Upper lobe of left lung (tissue), 6 donors: ENCODE measurements at places on chromosomes 1 and 21.

DNA sequence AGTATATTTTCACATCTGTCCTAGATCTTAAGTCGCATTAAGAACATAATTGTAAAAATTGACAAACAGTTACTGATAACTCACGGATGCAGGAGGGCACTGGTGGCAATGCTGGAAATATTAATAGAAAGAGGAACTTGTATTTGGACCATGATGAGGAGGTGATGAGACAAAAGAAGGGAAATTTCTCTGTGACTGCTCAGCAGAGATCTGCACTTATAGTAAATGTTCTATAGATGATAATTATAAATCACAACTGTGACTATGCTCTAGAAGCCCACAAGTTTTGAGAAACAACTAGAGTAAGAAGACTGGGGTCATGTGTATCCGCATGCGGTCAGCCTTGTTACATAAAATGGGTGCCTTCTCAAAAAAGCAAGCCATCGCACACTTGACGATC, 8.7 kb upstream of the DUSP12 start:
- peaks cover 22% of the 10 kb centered on the region for H3K4me1 ChIP-seq
- H3K36me3 ChIP-seq, result no peaks in the 10 kb centered on the region
- no peak overlapping the region for H3K4me3 ChIP-seq
- H3K27ac ChIP-seq, result peak overlapping the region; percentile 79
- H3K27me3 ChIP-seq, result no peaks in the 10 kb centered on the region

DNA sequence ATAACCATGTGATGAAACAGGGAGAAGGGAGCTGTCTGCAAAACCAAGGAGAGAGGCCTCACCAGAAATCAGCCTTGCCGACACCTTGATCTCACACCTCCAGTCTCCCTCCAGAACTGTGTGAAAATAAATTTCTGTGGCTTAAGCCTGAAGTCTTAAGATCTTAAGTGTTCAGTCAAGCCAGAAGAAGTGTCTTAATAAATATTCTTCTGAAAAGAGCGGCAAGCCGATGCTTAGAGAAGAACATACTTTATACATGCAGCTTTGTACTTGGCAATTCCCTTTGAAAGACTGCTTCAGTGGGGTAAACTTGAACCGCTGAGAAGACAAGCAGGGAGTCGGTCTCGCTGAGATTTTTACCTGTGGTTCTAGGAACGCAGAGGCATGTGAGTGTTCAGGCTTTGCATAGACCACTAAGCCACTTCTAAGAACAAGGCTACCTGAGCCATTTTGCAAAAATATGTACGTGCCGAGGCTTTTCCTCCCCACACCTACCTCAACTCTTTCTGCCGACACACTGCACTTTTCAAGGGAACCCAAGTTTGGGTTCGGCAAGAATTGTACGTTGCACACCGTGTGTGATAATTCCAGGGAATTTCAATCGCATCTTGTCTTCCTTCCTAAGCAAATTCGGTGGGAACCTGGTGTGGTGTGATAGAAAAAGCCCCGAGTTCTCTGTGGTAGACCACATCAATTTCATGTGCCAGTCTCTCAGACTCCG, 3.4 kb downstream of the RUNX1 start:
- no peak for DNase-seq
- peak overlapping the region; percentile 43 for H3K4me3 ChIP-seq
- H3K27ac ChIP-seq, result peak overlapping the region; percentile 73
- H3K36me3 ChIP-seq, result no peaks in the 10 kb centered on the region
- no peaks in the 10 kb centered on the region for H3K27me3 ChIP-seq

DNA sequence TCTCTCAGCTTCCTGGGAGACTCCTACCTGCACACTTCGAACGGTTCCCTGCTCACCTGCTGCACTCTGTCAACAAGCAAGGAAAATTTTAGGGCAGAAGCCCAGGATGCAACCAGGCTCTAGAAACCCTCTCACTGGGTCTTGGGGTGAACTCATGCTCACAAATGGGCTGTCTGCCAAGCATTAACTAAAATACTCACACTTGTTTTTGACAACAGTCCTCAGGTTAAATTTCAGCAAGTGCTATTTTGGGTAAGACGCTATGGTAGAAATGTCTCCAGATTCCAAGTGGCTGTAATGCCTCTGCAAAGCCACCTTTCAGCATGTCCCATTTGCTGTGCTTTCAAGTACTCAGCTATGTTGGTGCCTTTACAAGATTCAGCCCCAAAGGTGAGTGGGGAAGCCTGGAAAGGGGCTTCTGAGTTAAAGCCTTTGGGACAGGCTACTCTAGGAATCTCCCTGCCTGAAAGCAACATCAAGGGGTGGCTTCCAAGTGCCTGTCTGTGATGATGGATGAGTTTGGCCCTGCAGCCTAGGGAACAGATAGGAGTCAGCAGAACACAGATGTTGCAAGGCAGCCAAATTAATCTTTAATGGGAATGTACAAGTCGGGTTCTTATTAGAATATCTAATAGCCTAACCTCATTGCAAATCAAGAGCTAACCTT, 211.9 kb upstream of the SPAG17 start:
- no peak overlapping the region for H3K4me3 ChIP-seq
- H3K36me3 ChIP-seq, result no peaks in the 10 kb centered on the region
- no peak overlapping the region for H3K27ac ChIP-seq
- no peaks in the 10 kb centered on the region for H3K4me1 ChIP-seq
- no peaks in the 10 kb centered on the region for H3K27me3 ChIP-seq
- DNase-seq, result no peak

- H3K4me1 ChIP-seq, result no peaks in the 10 kb centered on the region
- H3K27me3 ChIP-seq, result no peaks in the 10 kb centered on the region
- H3K27ac ChIP-seq, result no peak overlapping the region
- no peak overlapping the region for H3K4me3 ChIP-seq
- no peak for DNase-seq
These were observed 68.6 kb upstream of the PALMD start for GRCh38 chr1:99577313-99577712.

DNA sequence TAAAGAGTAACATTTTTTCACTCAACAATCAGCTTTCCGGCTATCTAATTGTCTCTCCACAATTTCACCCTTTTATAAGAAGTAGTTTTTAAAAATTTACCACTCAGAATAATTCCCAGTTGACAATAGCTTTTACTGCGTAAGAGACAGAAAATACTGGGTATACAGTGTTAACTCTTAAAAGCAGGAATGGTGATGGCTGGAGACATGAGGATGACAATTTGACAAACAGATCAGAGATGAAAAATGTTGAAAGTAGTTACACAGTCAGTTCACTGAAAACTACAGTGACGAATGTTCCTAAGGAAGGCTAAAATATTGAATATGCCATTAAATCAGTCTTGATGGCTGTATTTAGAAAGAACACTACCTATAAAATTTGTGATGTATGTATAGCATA, 1146.8 kb upstream of the B3GALT2 start:
- no peak for DNase-seq
- H3K27ac ChIP-seq, result no peak overlapping the region
- no peaks in the 10 kb centered on the region for H3K36me3 ChIP-seq
- H3K4me1 ChIP-seq, result no peaks in the 10 kb centered on the region
- no peaks in the 10 kb centered on the region for H3K27me3 ChIP-seq

GRCh38 chr1:225409051-225409450, 18.8 kb downstream of the LBR start:
- H3K27ac ChIP-seq, result no peak overlapping the region
- DNase-seq, result no peak
- H3K27me3 ChIP-seq, result no peaks in the 10 kb centered on the region
- H3K4me1 ChIP-seq, result no peaks in the 10 kb centered on the region
- H3K4me3 ChIP-seq, result no peak overlapping the region

DNA sequence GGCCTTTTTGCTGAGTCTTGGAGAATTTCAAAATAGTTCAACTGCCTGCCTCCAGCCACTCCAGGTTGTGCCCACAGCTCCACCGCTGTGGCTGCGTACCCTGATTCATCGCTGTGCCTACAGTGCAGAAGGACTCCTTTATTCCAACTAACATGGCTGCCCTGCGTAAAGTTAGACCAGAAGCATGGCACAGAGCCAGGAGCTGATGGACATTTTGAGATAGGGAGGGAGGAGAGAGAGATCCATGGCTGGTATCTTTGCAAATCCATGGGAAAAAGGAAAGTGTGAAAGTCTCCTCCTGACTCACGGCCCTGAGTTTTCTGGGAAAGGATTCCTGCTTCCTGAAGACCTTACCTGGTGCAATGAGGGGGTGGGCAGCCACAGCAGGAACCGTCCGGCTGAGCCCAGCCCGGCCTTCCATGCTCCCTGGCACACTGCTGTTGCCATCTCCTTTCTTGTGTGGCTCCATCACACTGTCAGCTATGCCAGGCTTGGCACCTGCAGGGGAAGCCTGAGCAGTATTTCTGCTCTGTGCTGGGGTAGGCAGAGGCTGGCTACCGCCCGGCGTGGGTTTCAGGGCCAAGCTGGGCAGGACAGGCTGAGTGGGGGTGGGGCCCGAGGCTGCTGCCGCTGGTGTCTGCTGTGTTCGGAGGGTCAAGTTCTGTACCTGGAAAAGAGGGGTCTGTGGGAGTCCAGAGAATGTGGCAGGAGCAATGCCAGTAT, 46.0 kb upstream of the A3GALT2 start:
- H3K27me3 ChIP-seq, result no peaks in the 10 kb centered on the region
- DNase-seq, result peak; percentile 58
- no peak overlapping the region for H3K4me3 ChIP-seq

GRCh38 chr1:232524056-232524455, 105.9 kb downstream of the SIPA1L2 start:
- H3K4me1 ChIP-seq, result peaks cover 12% of the 10 kb centered on the region
- no peak for DNase-seq
- H3K36me3 ChIP-seq, result no peaks in the 10 kb centered on the region
- H3K27me3 ChIP-seq, result no peaks in the 10 kb centered on the region
- no peak overlapping the region for H3K27ac ChIP-seq
- no peak overlapping the region for H3K4me3 ChIP-seq

- no peaks in the 10 kb centered on the region for H3K4me1 ChIP-seq
- no peak for DNase-seq
- H3K4me3 ChIP-seq, result no peak overlapping the region
- peaks cover 62% of the 10 kb centered on the region for H3K36me3 ChIP-seq
These were observed 19.7 kb upstream of the GNG4 start for GRCh38 chr1:235669277-235669676.

DNA sequence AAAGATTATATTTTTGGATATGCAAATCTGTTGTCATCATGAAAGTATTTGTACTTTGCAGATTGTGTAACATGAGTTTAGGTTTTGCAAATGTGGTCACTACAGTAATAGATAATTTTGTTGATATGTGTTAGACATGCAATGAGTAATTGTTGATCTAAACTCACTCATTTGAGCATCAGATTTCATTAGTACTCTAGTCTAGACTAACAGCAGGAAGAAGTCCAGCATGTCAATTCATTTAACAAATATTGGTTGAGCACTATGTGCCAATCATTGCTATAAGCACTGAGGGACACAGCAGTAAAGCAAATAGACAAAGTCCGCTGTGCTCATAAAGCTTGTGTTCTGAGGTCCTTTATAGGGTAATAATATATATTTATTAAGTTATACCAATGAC, 350.0 kb downstream of the USP25 start:
- no peak for DNase-seq
- H3K27ac ChIP-seq, result no peak overlapping the region
- H3K4me1 ChIP-seq, result no peaks in the 10 kb centered on the region
- H3K4me3 ChIP-seq, result no peak overlapping the region
- H3K27me3 ChIP-seq, result no peaks in the 10 kb centered on the region

DNA sequence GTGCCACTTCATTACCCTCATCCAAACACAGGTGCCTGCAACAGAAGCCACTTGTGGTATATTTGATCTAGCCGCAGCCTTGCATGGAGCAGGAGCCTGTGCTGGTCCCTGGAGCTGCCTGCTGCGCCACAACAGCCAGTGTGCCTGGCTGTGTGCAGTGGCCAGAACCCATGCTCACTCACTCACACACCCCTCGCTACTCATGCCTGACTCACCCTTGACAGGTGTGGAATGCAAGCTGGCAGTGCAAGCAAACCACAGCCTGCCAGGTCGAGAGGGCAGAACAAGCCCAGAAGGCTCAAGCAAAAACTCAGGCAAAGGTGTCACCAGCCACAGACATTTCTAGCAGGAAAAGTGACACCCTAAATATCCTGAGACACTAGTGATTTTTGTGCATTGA, 1510.9 kb downstream of the KCNT2 start:
- no peak overlapping the region for H3K4me3 ChIP-seq
- no peaks in the 10 kb centered on the region for H3K36me3 ChIP-seq
- H3K27me3 ChIP-seq, result no peaks in the 10 kb centered on the region
- no peaks in the 10 kb centered on the region for H3K4me1 ChIP-seq
- H3K27ac ChIP-seq, result no peak overlapping the region
- DNase-seq, result peak; percentile 32

GRCh38 chr1:84352298-84353106, 45.8 kb upstream of the DNASE2B start:
- H3K4me1 ChIP-seq, result no peaks in the 10 kb centered on the region
- H3K27me3 ChIP-seq, result no peaks in the 10 kb centered on the region
- DNase-seq, result no peak
- H3K27ac ChIP-seq, result no peak overlapping the region
- H3K4me3 ChIP-seq, result no peak overlapping the region

- H3K4me1 ChIP-seq, result peaks cover 3% of the 10 kb centered on the region
- no peak for DNase-seq
- H3K36me3 ChIP-seq, result no peaks in the 10 kb centered on the region
- H3K27me3 ChIP-seq, result no peaks in the 10 kb centered on the region
- H3K27ac ChIP-seq, result no peak overlapping the region
These were observed 516.7 kb upstream of the B3GALT2 start for GRCh38 chr1:193703121-193703520.

- H3K36me3 ChIP-seq, result no peaks in the 10 kb centered on the region
- DNase-seq, result no peak
- no peaks in the 10 kb centered on the region for H3K4me1 ChIP-seq
- H3K27ac ChIP-seq, result no peak overlapping the region
These were observed 4.0 kb downstream of the ACTL8 start for GRCh38 chr1:17759114-17759513.

- no peaks in the 10 kb centered on the region for H3K27me3 ChIP-seq
- peaks cover 3% of the 10 kb centered on the region for H3K36me3 ChIP-seq
- no peak for DNase-seq
- H3K4me3 ChIP-seq, result no peak overlapping the region
- H3K4me1 ChIP-seq, result no peaks in the 10 kb centered on the region
These were observed 35.9 kb downstream of the TSNAX start for GRCh38 chr1:231564373-231564772.

DNA sequence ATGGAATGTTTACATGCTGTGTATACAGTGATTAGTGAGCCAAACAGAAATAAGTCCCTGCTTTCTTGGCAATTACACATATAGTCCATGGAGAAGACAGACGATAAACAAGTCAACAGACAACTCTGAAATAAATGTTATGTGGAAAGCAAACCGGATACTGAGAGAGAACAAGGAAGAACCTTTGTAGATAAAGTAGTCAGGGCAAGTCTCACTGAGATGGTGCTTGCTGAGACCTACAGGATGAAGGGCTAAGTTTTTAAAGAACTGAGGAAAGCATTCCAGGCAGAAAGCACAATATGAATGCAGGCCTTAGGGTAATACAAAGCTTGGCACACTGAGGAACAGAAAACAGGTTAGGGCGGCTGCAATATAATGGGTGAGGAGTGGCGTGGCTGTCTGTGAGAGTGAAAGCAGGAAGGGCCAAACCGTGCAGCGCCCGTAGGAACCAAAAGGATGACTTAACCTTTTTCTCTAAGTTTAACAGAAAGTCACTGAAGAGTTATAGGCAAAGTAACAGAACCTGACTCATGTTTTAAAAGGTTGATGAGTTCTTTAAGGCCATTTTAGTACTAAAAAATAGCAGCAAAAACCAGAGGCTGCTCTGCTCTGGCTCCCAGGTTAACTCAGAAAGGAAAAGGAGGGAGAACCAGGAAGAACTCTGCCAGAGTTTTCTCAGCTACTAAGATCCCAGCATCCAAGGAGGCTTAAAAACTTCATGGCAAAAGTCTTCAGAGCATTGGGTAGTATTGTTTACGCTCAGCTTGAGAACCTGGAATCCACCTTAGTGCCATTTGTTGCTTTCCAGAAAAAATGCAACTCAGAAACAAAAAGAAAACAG, 8.7 kb upstream of the TTF2 start:
- peak; percentile 33 for DNase-seq
- H3K4me3 ChIP-seq, result peak overlapping the region; percentile 30
- H3K27ac ChIP-seq, result peak overlapping the region; percentile 34
- H3K4me1 ChIP-seq, result peaks cover 6% of the 10 kb centered on the region
- H3K36me3 ChIP-seq, result no peaks in the 10 kb centered on the region
